ENCODE measurements at places on chromosomes 11 and 22. TPM values are rescaled to one million over a fixed set of nuclear protein-coding genes. Genes with fewer than 3 reads are reported as not detected.

Gene LAYN
- polyA plus RNA-seq = 4.8 TPM

GRCh38 chr11:90646706-90647105 is 423.9 kb upstream of the CHORDC1 start:
- H3K36me3 ChIP-seq = no peaks in the 10 kb centered on the region
- no peak overlapping the region for H3K27ac ChIP-seq
- H3K4me3 ChIP-seq = no peak overlapping the region
- no peak for DNase-seq
- no peaks in the 10 kb centered on the region for H3K27me3 ChIP-seq
- no peaks in the 10 kb centered on the region for H3K4me1 ChIP-seq

GRCh38 chr11:35641171-35641897 is 21.2 kb upstream of the TRIM44 start:
- H3K4me1 ChIP-seq = no peaks in the 10 kb centered on the region
- H3K27me3 ChIP-seq = no peaks in the 10 kb centered on the region
- H3K36me3 ChIP-seq = no peaks in the 10 kb centered on the region
- H3K27ac ChIP-seq = no peak overlapping the region
- no peak overlapping the region for H3K4me3 ChIP-seq
- DNase-seq = no peak

DNA sequence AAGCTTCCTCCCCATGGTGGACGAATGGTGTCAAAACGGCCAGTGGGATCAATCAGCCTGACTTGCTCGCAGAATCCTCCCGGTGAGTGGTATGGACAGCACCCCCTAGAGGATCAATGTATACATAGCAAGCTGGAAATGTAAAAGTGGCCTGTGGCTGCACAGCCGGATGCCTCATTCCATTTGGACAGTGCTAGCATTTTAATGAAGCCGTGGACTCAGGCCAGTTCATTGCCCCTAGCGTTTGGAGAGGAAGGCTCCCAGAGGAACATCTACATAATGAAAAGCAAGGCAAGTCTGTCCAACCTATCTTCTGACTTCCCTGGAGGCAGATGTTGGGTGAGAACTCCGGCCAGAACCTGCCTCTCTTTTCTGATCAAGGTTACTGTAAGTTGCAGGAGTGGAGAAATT is 942.3 kb downstream of the NTM start:
- H3K36me3 ChIP-seq = no peaks in the 10 kb centered on the region
- no peaks in the 10 kb centered on the region for H3K27me3 ChIP-seq
- H3K4me1 ChIP-seq = no peaks in the 10 kb centered on the region
- H3K4me3 ChIP-seq = no peak overlapping the region
- DNase-seq = peak; percentile 16

Gene ADAMTS8
- 1.6 TPM for polyA plus RNA-seq

Gene TPBGL
- 0.13 TPM for polyA plus RNA-seq

- no peaks in the 10 kb centered on the region for H3K4me1 ChIP-seq
- no peak overlapping the region for H3K4me3 ChIP-seq
- DNase-seq = no peak
- no peak overlapping the region for H3K27ac ChIP-seq
- H3K36me3 ChIP-seq = no peaks in the 10 kb centered on the region
These were observed 10.5 kb downstream of the DNAJB13 start for GRCh38 chr11:73961321-73961720.

DNA sequence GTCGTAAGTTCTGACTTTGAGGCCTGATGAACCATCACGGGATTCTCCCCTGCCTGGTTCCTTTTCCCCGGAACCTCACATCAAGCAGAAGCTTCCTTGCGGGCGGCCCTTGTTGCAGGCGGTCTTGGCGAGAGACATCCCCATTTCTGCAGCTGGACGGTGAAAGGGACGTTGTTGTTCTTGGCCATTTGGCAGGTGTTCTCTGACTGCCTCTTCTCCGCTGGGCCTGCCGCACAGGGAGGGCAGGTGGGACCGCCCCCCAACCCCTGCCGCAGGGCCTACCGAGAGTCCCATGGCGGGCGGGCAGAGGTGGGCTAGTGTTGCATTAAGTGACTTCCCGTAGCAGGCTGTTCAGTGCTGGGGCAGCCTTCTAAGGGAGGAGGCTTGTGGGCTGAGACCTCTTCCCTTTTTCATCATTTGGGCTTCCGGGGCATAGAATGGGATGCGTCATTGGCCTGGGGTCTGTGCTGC is 26.9 kb upstream of the GRAMD4 start:
- H3K36me3 ChIP-seq = no peaks in the 10 kb centered on the region
- H3K4me1 ChIP-seq = no peaks in the 10 kb centered on the region
- H3K4me3 ChIP-seq = no peak overlapping the region
- H3K27ac ChIP-seq = no peak overlapping the region
- H3K27me3 ChIP-seq = no peaks in the 10 kb centered on the region

GRCh38 chr22:46390652-46391301 is 55.3 kb downstream of the TRMU start:
- no peak overlapping the region for H3K4me3 ChIP-seq
- no peak overlapping the region for H3K27ac ChIP-seq
- H3K27me3 ChIP-seq = no peaks in the 10 kb centered on the region
- DNase-seq = peak; percentile 84
- H3K36me3 ChIP-seq = peaks cover 3% of the 10 kb centered on the region

Gene CXCR5
- polyA plus RNA-seq = not detected

DNA sequence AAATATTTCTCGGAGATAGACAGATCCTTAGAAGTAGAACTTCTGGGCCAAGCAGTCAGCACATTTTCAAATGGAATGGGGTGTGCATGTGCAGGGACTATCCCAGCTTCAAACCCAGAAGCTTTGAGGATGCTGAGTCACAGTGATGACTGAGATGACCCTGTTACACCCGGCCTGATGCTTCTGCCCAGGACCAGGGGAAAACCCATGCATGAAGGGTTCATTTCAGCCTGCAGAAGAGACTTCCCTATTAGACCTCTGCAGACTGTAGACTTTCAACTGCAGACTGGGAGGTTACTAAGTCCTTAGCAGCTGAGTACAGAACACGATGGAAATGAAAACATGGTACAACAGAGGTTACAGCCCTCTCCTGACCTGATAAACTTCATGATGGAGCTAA is 3.6 kb upstream of the OR2AT4 start:
- DNase-seq = no peak
- H3K36me3 ChIP-seq = no peaks in the 10 kb centered on the region
- H3K27me3 ChIP-seq = no peaks in the 10 kb centered on the region
- no peak overlapping the region for H3K4me3 ChIP-seq
- no peak overlapping the region for H3K27ac ChIP-seq
- H3K4me1 ChIP-seq = no peaks in the 10 kb centered on the region

DNA sequence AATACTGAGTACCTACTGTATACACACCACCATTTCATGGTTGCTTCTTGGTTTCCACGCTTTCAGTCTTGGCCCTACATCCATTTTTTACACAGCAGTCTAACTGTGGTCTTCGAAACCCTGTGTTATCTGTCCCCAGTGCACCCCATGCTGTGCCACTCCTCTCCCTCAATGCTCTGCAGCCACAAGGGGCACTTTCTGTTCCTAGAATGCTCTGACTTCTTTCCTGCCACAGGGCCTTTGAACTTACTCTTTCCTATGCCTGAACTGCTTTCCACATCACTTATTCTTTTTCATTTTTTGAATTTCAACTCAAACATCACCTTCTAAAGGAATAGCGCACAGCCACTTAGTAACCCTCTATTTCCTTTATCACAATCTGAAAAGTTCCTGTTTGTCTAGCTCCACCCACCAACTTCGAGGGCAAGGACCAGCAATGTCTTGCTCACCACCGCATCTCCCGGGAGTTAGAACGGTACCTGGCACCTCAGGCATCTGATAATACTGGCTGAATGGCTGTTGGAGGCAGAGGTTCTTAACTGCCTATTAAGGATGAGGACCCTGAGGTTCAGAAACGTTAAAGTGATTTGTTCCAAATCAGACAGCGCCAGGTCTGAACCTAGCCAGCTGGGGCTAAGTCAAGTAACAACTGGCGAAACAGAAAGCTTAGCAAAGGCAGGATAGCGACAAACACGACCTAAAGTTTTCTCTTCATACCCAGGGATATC is 568 bp downstream of the ALG8 start:
- H3K27me3 ChIP-seq = no peaks in the 10 kb centered on the region
- H3K4me3 ChIP-seq = peak overlapping the region; percentile 95
- H3K4me1 ChIP-seq = peaks cover 4% of the 10 kb centered on the region
- no peak overlapping the region for H3K27ac ChIP-seq
- H3K36me3 ChIP-seq = no peaks in the 10 kb centered on the region

DNA sequence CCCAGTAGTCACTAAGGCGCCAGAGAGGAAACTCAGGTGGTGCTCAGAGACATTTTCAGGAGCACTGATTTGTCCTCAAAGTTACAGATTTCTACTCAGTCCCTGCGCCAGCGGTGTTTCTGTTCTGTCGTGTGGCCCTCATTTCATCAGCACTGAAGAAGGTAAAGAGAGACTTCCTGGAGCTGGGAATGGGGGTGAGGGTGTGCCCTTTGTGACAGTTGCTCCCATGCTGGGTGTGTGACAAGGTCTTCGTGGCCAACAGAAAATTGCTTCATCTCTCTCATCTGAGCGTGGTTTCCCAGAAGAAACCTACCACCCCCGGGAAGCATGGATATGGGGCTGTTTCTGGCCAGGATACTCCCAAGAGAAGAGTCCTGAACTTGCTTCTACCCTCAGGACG is 2.0 kb upstream of the PPARA start:
- H3K4me1 ChIP-seq = peaks cover 29% of the 10 kb centered on the region
- no peak overlapping the region for H3K4me3 ChIP-seq
- no peaks in the 10 kb centered on the region for H3K27me3 ChIP-seq
- H3K27ac ChIP-seq = peak overlapping the region; percentile 97
- H3K36me3 ChIP-seq = no peaks in the 10 kb centered on the region

DNA sequence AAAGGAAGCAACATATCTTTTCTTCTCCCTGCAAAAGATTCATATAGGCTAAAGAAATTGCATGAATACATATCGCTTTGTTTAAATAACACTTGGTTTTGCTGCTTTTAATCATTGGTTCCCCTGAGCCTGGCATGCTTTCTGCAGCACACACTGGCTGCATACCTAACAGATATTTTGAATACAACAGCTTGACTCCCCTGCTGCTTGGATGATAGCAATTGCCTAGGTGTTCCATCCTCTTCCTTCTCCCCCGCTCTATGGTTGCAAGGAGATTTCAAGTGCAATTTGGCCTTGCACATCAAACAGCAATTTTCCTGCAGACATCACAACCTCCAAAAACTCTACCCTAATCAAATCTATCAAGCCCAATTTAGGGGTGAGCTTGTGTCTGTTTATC is 430.0 kb downstream of the NTM start:
- H3K27me3 ChIP-seq = no peaks in the 10 kb centered on the region
- H3K27ac ChIP-seq = no peak overlapping the region
- H3K36me3 ChIP-seq = no peaks in the 10 kb centered on the region

DNA sequence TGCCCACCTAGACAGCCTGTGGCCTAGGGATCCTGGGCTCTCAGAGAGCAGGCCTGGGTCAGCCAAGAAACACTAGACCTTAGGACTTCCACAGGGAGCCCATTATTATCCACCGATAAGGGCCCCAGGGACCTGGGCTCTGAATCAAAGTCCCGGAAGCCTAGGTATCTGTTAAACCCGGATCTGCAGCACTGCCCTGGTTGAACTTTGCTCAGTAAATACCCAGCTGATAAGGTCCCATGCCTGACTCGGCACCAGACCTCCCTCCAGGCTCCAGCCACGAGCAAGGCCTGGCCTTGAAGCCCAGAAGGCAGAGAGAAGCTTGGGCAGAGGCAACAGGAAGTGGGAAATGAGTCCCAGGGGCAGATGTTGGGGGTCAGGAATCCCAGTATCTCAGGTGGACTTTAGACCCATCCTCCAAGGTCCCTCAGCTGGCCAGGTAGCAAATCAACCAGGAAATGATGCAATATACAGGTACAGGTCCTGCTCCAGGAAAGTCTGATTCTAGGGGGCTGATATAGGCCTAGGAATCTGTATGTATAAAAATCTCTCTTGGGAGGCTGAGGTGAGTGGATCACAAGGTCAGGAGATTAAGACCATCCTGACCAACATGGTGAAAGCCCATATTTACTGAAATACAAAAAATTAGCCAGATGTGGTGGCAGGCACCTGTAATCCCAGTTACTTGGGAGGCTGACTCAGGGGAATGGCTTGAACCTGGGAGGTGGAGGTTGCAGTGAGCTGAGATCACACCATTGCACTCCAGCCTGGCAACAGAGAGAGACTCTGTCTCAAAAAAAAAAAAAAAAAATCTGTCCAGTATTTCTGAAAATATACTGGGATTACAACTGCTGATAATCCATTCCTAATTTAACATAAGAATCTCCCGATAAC is 18.7 kb downstream of the POU2AF1 start:
- no peak overlapping the region for H3K27ac ChIP-seq
- no peaks in the 10 kb centered on the region for H3K4me1 ChIP-seq
- no peak for DNase-seq
- no peaks in the 10 kb centered on the region for H3K27me3 ChIP-seq

DNA sequence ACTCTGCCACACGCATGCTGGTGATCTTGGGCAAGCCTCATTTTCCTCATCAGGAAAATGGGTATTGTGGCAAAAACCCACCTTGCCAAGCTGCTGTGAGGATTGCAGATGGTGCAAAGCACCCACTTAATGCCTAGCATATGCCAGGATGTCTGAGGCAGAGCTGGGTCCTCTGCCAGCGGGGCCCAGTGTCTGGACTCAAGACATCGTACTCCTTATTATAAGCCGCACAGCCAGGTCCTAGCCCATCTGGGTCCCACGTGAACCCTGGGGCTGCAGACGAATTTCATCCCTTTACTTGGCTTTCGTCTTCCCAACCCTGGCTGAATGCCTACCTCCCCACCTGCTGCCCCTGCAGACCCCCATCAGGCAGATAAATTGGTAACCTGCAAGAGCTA is 34.5 kb upstream of the ALX4 start:
- no peaks in the 10 kb centered on the region for H3K27me3 ChIP-seq
- no peak overlapping the region for H3K27ac ChIP-seq
- no peaks in the 10 kb centered on the region for H3K4me1 ChIP-seq
- DNase-seq = no peak
- H3K4me3 ChIP-seq = no peak overlapping the region

DNA sequence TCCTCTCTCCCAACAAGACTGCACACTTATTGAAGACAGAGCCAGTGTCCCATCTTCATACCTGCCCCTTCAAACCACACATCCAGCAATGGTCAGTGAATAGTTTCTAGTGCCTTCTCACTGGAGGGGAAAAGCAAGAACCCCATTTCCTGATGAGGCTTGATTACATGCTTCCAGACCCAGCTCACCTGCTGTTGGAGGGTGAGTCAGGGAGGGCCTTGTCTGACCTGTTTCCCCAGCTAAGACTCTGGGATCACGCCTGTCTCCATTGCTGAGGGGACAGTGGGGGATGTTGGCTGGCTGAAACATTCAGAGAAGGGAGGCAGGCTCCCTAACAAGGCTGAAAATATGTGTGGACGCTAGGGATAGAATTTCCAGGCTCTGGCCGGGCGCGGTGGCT is 27.5 kb upstream of the ZDHHC13 start:
- no peak overlapping the region for H3K27ac ChIP-seq
- DNase-seq = no peak
- no peaks in the 10 kb centered on the region for H3K36me3 ChIP-seq
- H3K4me3 ChIP-seq = no peak overlapping the region
- H3K27me3 ChIP-seq = no peaks in the 10 kb centered on the region
- H3K4me1 ChIP-seq = no peaks in the 10 kb centered on the region

DNA sequence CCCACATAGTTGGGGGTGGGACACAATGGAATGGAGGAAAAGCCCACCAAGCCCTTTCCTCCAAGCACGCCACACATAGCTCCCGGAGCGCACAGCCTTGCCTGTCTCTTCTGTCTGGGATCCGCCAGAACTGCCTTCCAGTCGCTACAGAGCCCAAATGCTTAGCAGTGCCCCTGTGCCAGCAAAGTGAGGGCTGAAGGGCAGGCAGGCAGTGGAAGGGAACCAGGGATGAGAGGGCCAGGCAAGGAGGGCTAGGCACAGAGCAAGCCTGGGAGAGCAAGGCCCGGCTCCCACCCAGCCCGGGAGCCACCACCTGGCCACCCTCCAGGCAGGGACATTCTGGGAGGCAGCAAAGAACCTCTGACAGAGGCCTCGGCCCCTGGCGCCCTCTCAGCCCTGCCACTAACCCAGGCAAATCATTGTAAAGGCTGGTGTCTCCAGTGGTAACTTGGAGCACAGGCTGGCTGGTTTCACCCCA is 32.5 kb downstream of the PPP2R1B start:
- H3K4me3 ChIP-seq = no peak overlapping the region
- no peak for DNase-seq
- no peaks in the 10 kb centered on the region for H3K27me3 ChIP-seq
- H3K27ac ChIP-seq = peak overlapping the region; percentile 97

Data from kidney (tissue), 22 donors.